ENCODE measurements at places on chromosomes 12 and 14. TPM values are rescaled to one million over a fixed set of nuclear protein-coding genes. Genes with fewer than 3 reads are reported as not detected.
A peak's percentile ranks its signal among the peaks of the same experiment; 100 is the strongest.

- H3K27ac ChIP-seq, result no peak overlapping the region
- no peak for DNase-seq
- H3K27me3 ChIP-seq, result no peaks in the 10 kb centered on the region
- H3K4me1 ChIP-seq, result no peaks in the 10 kb centered on the region
- H3K4me3 ChIP-seq, result no peak overlapping the region
Measured at GRCh38 chr14:102277874-102278630, 26.9 kb downstream of the MOK start.

ERP27 gene
- not detected for total RNA-seq

GRCh38 chr14:103973354-103973753 lies 31.0 kb upstream of the RD3L start:
- H3K36me3 ChIP-seq, result no peaks in the 10 kb centered on the region
- H3K27ac ChIP-seq, result no peak overlapping the region
- peaks cover 5% of the 10 kb centered on the region for H3K4me1 ChIP-seq
- H3K4me3 ChIP-seq, result no peak overlapping the region

GLRX5 gene
- total RNA-seq, result 76.2 TPM

KRT75 gene
- not detected for total RNA-seq

DNA sequence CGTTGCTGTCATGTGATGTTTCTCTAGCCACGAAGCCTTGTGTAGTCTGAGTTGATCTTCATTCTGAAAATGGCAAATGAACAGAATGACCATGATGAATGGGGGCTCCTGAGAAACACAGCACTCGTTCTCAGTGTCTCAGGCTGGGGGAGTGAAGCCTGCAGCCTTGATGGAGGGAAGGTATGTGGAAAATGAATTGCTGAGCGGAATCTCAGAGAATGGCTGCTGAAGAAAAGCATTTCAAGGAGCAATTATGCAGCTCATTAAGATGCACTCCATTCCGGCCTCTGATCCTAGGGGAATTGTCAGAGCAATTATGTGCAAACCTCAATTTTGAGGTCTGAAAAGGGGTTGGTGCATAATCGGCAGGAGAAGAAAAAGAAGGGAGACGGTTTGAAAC lies 167.1 kb downstream of the CHST11 start:
- peaks cover 48% of the 10 kb centered on the region for H3K4me1 ChIP-seq
- DNase-seq, result no peak
- no peaks in the 10 kb centered on the region for H3K36me3 ChIP-seq
- no peaks in the 10 kb centered on the region for H3K27me3 ChIP-seq

RNU4-1 gene
- total RNA-seq, result 2,477 TPM

DNA sequence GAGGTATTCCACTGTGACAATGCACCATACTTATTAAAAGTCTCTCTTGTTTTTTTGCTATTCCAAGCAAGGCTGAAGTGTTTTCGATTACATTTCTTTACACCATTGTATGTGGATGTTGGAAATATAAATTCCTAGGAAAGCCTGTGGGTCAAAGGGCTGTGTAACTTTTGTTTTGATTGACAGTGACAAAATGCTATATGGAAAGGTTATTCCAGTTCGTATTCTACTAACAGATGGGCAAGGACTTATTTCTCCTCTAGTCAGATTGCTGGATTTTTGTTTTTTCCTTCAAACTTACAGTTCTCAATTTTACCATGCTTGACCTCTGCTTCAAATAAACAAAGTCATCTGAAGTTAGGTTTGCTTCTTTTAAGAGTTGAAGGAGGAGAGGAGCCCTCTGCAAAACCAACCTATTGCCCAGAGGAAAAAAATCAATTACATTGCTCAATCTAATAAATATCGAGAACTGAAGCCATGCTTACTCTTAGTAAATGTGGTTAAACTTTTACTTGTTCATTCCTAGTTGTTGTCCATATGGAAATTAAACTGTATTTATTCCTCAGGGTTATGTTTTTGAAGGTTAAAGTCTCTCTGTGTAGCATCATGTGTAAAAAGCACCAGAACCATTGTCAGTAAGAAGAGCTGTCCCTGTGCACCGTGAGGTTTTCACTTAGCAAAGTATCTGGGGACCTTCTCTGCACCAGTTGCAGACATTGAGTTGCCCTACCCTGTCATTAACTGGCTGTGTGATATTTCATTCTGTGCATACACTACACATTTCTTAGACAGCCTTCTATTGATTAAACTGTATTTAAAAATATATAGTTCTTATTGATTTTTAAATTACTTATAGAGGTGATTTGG lies 26.9 kb downstream of the GLT1D1 start:
- peaks cover 14% of the 10 kb centered on the region for H3K27me3 ChIP-seq
- no peak for DNase-seq
- peaks cover 41% of the 10 kb centered on the region for H3K36me3 ChIP-seq
- no peak overlapping the region for H3K4me3 ChIP-seq
- no peaks in the 10 kb centered on the region for H3K4me1 ChIP-seq

CD163L1 gene
- 0.32 TPM for total RNA-seq

- H3K4me1 ChIP-seq, result peaks cover 13% of the 10 kb centered on the region
- no peak overlapping the region for H3K4me3 ChIP-seq
Measured at GRCh38 chr12:124457287-124458219, 109.9 kb downstream of the NCOR2 start.

GRCh38 chr14:37262649-37263048 lies 64.9 kb downstream of the MIPOL1 start:
- no peak overlapping the region for H3K27ac ChIP-seq
- DNase-seq, result no peak
- H3K4me1 ChIP-seq, result peaks cover 7% of the 10 kb centered on the region
- H3K36me3 ChIP-seq, result no peaks in the 10 kb centered on the region
- no peaks in the 10 kb centered on the region for H3K27me3 ChIP-seq

DNA sequence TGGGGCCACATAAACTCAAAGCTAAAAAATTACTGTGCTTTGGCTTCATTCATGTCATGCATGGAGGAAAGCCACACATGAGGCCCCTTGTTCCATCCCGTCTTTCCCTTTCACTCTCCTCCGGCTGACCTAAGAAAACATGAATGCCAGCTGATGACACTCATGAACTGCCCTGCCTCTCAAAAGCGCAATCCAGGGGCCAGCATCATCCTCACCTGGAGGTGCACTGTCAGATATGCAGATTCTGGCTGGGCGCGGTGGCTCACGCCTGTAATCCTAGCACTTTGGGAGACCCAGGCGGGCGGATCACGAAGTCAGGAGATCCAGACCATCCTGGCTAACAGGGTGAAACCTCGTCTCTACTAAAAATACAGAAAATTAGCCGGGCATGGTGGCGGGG lies 116.1 kb upstream of the FOXN3 start:
- no peak overlapping the region for H3K27ac ChIP-seq
- DNase-seq, result no peak
- H3K4me3 ChIP-seq, result no peak overlapping the region
- H3K4me1 ChIP-seq, result peaks cover 40% of the 10 kb centered on the region
- no peaks in the 10 kb centered on the region for H3K27me3 ChIP-seq
- peaks cover 41% of the 10 kb centered on the region for H3K36me3 ChIP-seq

IFNG-AS1 gene
- not detected for total RNA-seq

DNA sequence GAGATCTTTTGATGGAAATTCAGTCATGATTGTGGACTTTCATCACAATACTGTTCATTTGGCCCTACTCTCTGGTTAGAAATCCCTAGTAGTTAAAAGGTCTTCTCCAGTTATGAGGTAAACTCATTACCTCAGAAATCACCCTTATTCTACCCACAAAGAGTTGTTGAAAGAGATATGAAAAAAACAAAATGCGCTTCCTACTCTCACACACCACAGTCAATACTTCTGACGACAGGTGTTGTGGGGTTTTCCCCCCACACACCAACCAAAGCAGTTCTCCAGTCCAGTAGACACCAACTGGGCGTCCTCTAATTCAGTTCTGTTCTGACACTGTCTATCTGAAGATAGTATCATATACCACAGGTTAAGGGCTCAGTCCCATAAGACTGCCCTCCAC lies 54.9 kb downstream of the TRMT5 start:
- no peaks in the 10 kb centered on the region for H3K4me1 ChIP-seq
- H3K4me3 ChIP-seq, result no peak overlapping the region
- no peaks in the 10 kb centered on the region for H3K36me3 ChIP-seq
- H3K27me3 ChIP-seq, result no peaks in the 10 kb centered on the region
- H3K27ac ChIP-seq, result no peak overlapping the region

DNA sequence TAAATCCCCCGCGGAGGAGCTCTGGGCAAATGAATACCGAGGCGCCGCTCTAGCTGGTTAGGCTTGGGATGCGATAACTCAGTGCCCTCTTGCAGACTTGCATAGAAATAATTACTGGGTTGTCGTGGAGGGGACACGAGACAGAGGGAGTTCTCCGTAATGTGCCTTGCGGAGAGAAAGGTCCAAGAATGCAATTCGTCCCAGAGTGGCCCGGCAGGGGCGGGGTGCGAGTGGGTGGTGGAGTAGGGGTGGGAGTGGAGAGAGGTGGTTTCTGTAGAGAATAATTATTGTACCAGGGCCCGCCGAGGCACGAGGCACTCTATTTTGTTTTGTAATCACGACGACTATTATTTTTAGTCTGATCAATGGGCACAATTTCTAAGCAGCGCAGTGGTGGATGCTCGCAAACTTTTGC lies 2.5 kb upstream of the TBX5 start:
- peaks cover 100% of the 10 kb centered on the region for H3K27me3 ChIP-seq
- no peak for DNase-seq
- H3K36me3 ChIP-seq, result no peaks in the 10 kb centered on the region
- H3K4me3 ChIP-seq, result peak overlapping the region; percentile 61
- H3K27ac ChIP-seq, result no peak overlapping the region
- peaks cover 90% of the 10 kb centered on the region for H3K4me1 ChIP-seq

DNA sequence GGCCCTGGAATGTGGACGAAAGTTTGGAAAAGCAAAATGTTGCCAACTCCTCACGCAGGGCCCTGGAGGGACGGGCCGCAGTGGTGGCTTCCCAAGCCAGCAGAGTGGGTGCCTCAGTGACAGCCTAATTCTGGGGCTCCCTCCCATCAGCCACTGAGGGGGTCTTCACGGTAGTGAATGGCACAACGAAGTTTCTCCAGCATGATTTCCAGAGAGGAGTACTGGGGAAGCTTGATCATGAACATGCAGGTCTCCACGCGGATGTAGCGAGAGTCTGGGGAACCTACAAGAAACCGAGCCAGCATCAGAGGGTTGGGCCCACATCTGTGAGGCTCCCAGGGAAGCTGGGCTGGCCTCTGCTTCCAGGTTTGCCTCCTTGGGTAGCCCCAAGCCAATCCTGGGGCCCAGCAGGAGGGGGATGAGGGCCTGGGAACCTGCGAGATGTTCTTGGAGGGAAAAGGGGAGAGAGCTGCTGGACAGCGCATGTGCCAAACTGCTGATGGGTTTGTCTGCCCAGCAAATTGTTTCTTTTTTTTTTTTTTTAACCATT lies 37.0 kb downstream of the TRAFD1 start:
- H3K4me3 ChIP-seq, result no peak overlapping the region
- no peaks in the 10 kb centered on the region for H3K4me1 ChIP-seq
- H3K27ac ChIP-seq, result no peak overlapping the region
- DNase-seq, result no peak

DNA sequence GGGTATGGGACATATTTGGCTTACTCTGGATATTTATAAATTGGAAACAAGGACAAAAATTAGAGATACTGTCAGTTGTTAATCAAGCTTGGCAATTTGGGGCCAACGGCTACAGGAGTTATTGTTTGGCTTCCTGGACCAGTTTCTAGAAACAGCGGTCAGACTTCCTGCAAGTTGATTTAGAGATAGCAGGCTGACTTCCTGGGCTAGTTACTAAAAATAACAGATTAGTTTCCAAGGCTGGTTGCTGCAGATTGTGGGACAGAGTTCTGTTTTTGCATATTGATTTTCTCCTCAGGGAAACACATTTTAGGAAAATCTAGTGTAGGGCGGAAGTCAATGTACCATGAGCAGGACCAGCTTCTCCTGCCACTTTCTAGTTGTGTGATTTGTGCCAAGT lies 144.0 kb upstream of the TMPO start:
- no peaks in the 10 kb centered on the region for H3K27me3 ChIP-seq
- H3K36me3 ChIP-seq, result no peaks in the 10 kb centered on the region
- peaks cover 20% of the 10 kb centered on the region for H3K4me1 ChIP-seq
- no peak overlapping the region for H3K27ac ChIP-seq

ASCL1 gene
- total RNA-seq, result 0.07 TPM

DNA sequence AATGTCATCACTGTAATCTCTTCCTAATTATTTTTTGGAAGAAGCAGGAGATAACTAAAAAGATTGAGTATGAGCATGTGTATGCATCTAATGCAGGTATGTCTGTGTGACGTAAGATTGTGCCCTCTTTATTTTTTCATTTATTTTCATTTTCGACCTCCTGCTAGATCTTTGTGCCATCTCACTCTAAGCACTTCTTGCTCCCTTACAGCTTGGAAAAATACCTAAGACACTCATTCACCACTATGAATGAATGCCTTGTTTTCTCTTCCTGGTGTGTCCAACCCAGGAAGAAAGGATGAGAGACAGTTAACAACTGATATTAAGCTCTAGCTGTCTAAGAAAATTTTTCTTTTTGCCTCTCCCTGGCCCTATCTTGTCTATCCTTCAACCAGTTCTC lies 76.8 kb upstream of the CISTR start:
- DNase-seq, result no peak
- H3K27ac ChIP-seq, result no peak overlapping the region
- no peaks in the 10 kb centered on the region for H3K36me3 ChIP-seq
- peaks cover 8% of the 10 kb centered on the region for H3K27me3 ChIP-seq

DNA sequence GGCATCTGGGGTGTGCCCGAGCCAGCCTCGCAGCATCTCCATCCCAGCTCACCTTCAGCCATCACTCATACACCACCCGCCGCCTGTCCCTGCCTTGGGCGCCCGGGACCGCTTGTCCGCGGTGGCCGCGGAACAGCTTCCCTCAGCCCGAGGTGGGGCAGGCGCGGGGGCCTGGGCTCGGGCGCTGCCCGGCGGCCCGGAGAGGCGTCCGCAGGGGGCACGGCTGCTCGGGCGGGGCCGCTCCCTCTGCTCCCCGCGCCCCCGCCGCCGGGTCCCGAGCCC lies 430 bp downstream of the SLC41A2 start:
- H3K27ac ChIP-seq, result no peak overlapping the region
- peak overlapping the region; percentile 73 for H3K4me3 ChIP-seq
- H3K4me1 ChIP-seq, result peaks cover 21% of the 10 kb centered on the region

DNA sequence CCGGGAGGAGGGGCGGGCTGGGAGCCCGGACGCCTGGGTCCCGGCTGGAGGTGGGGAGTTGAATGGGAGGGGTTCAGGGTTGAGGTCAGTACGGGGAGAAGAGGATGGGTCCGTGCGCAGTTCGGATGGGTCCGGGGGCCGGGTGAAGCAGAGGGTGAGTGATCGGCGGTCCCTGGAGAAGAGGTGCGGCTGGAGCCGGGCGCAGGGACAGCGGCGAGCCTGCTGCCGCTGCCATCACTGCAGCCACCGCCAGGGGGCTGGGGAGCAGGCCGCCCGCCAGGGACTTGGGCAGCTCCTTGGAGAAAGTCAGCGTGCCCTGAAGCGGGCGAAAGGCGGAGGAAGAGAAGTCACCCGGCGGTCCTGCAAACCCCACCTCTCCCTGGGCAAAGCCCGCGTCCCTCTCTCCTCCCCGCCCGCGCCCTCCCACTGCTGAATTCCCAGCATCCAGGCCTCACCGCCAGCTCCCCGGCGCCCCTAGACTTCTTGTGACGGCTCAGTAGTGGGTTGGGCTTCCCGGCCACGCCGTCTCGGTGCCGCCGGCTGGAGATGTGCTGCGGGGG lies 6.0 kb upstream of the GPR84 start:
- DNase-seq, result peak; percentile 89
- peak overlapping the region; percentile 63 for H3K4me3 ChIP-seq
- peaks cover 20% of the 10 kb centered on the region for H3K36me3 ChIP-seq
- peaks cover 24% of the 10 kb centered on the region for H3K4me1 ChIP-seq
- H3K27ac ChIP-seq, result no peak overlapping the region

All from WTC11 (cell line).